ENCODE measurements at places on chromosomes 2 and 18.

DNA sequence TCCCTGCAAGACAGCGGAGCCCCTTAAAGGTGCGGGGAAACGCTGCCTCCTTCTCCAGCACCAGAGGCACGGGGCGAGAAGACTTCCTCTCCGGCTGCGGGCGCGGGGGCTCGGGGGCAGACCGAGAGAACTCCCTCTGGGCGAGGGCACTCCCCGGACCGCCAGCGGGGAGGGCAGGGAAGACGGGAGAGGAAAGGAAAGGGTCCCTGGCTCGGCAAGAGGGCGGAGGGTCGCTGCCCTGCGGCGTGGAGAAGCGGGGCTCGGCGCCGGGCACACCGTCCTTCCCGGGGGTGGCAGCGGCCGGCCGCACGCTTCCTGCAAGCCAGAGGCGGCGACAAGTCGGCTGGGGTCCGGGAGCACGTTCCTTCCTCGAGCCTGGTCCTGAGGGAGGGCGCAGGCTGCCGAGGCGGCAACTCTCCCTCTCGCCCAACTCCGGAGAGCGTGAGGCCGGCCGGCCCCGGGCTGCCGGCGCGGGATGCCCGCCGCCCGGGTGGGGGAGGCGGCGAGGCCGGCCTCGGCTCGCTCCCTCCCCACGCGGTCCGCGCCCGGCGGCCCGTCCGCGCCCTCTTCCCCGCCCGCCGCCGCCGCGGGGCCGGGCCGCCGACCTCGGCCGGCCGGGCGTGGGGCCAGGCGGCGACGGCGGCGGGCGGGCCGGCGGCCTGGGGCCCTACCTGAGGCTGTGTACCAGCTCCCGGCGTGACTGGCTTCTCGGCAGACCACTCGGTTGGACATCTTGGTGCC is 1.1 kb downstream of the MEMO1 start:
- DNase-seq, result no peak

GRCh38 chr2:121400201-121400600 is 115.2 kb upstream of the TFCP2L1 start:
- DNase-seq, result peak; percentile 9

- DNase-seq, result no peak
These were observed 464.1 kb downstream of the TNS1 start for GRCh38 chr2:217538719-217539118.

DNA sequence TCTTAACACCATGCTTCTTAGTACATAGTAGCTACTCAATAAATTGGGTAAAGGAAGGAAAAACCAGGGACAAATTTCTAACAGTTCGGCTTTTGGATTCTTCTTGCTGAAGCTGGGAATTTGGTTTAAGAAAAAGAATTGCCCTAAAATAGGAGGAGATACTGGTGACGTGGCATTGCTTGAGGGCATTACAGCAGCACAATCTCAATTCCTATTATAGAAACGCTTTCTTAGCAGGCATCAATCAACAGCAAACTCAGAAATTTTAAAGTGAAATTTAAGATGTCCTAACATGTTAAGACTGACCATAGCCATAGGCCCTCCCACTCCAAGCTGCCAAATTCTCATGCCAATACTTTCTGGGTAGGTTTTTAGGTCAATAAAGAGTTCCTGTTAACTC is 169.5 kb downstream of the SRBD1 start:
- DNase-seq, result no peak

GRCh38 chr2:26073830-26074229 is 39.9 kb downstream of the RAB10 start:
- DNase-seq, result no peak

DNA sequence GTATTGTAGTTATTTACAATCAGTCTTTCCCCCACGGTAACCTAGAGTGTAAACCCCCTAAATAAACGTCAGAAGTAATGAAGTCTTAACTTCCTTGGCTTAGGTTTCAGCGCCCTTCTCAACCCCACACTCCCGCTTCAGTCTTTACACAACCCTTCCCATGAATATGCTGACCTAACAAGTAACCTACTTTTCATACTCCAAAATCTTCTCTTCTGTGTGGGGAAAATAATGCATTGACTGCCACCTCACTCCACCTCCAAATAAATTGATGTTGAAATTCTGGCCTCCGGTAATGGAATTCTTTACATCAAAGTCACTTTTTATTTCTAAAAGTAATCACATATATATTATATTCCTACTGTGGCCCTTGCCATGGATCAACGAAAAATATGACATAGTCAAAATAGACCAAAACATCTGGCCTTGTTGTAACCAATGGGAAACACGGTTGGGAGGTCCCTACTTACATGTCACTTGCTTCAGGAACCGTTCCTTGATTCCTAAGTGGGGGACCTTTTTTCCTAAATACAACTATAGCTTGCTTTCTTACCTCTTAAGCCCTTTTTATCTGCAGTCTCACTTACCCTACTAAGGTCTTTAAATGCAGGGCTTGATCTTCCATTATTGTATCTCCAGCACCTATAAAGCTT is 961 bp downstream of the GEN1 start:
- DNase-seq, result no peak

DNA sequence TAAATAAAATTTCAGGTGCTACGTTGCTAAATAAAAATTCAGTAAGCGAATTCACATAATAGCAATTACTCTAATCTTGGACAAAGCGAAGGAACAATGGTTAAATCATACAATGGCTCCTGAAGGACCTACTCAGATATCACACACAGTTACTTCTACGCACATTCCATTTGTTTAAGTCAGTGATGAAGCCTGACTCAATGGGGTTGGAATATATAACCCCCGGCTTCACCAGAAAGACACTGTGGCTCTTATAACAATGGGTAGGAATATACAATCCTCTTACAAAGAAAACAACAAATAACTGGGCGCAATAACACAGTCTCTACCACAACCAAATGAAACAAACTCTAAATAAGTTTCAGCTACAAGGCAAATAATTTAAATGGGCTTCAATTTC is 349.5 kb downstream of the IRS1 start:
- no peak for DNase-seq

DNA sequence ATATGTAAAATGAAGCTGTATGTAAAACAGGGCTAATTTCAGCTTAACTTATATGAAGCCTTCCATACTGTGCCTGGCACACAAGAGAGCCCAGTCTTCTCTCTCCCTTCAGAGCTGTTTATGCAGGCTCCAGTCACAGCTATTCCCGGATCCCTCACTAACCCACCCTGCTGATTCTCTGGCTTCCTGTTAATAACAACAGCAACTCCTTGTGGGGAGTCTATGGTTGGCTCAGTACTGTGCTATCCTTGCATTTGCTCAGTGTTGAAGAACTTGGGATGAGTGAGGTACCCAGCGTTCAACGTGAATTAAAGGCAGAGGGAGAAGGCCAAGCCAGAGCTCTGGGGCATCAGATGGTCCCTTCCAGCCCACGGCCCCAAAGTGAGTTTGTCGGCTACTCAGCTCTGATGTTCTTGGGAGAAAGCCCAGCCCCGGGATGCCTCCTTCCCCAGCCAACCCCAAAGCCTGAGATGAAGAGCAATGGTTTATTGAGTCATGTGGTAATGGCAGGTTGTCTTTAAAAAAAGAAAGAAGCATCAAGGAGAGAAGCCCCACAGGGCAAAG is 43.2 kb downstream of the PSD4 start:
- no peak for DNase-seq

- peak; percentile 88 for DNase-seq
These were observed 42.4 kb downstream of the LRRFIP1 start for GRCh38 chr2:237669628-237670392.

DNA sequence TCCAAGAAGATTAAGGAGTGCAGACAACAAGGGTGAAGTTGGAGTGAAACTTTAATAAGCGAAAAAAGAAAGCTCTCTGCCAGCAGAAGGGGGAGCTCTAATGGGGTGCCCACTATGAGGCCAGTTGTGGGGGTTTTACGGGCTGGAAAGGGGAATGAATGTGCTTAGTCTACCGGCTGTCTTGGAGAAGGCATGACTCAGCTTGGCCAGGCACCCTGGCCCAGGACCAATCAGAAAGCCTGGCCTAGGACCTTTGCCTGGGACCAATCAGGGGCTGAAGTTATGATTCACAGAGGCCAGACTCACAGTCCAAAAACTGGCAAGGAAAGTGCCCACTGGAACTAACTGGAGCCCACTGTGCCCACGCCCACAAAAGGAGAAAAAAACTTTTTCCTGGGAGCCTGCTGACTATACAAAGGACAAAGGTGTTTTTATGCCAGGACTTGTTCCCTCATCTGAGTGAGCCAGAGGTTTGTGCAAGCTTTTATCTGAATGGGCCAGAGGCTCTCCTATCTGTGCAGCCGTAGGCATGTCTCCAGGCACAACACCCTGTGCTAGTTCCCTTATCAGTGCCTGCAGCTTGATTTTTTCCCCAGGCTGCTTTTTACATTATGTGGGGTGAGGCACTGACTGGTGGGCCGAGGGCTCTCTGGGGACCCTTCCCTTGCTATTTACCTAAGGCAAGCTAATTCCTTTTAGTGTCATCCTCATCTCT is 18.6 kb downstream of the CMPK2 start:
- no peak for DNase-seq

DNA sequence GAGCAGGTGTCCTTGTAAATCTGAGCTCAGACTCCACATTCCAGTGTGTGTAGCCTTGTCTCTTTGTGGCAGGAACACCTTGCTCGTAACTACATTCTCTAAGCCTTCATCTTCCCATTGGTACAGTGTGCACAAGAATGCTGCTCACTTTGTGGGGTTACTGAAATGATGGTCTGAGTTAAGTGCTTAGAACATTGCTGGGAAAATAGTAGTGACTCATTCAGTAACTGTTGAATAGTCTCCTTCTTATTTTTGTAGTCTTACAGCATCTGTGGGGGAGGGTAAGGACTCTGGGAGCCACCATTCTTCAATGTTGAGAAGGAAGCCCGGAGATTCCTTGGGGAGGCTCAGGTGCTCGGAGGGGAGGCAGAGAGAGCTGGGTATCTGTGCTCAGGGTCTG is 236.0 kb upstream of the HDAC4 start:
- no peak for DNase-seq

GRCh38 chr2:231985823-231986261 is 24.3 kb downstream of the DIS3L2 start:
- no peak for DNase-seq

DNA sequence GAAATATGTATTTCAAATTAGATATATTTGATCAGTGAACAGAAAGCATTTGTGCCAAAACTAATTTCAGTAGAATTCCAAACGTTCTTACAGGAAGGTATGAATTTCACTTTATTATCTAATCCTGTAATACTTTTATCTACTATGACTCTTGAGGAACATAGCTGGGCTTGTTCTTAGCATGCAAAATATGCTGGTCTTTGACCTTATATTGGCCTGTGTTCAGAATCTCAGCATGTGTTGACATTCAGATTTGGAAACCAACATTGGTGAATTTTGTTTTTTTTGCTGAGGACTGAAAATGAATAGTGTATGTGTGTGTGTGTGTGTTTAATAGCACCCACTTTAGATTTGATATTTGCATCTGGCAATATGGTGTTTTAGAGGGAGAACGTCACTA is 112.2 kb downstream of the MEIS1 start:
- no peak for DNase-seq

DNA sequence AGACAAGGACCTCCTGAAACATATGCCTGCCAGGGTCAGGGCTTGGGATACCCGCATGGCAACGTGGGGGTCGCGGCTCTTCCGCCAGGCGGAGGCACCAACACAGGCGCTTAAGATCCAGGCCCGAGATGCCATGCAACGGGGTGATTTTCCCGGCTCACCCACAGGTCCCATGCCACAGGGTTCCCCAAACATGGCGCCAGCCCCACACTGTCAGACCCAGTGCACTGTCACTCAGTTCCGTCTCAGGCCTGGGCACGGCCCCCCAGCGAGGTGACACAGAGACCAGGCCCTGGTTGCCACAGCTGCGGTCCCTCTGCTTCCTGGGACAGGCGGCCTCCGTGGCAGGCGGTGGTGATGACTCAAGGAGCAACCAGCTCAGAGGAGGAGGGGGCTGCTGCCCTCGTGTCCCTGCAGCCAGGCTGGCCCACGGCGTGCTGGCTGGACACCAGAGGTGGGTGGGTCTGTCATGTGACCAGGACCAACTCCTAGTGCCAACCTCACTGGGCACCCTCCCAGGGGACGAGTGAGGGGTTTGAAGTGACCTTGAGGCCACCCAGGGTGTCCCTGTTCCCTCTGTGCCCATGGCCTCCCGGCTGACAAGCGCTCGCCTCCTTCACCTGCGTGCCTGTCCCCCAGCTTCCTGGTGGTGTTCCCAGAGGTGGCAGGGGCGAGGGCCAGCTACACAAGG is 4.9 kb downstream of the PDCD1 start:
- no peak for DNase-seq

- DNase-seq, result no peak
These were observed 58.6 kb downstream of the SP110 start for GRCh38 chr2:230161184-230161583.

GRCh38 chr18:8339952-8340351 is 269.3 kb upstream of the RAB12 start:
- DNase-seq, result no peak

- DNase-seq, result no peak
These were observed 656.1 kb downstream of the RNF144A start for GRCh38 chr2:7573166-7573825.

DNA sequence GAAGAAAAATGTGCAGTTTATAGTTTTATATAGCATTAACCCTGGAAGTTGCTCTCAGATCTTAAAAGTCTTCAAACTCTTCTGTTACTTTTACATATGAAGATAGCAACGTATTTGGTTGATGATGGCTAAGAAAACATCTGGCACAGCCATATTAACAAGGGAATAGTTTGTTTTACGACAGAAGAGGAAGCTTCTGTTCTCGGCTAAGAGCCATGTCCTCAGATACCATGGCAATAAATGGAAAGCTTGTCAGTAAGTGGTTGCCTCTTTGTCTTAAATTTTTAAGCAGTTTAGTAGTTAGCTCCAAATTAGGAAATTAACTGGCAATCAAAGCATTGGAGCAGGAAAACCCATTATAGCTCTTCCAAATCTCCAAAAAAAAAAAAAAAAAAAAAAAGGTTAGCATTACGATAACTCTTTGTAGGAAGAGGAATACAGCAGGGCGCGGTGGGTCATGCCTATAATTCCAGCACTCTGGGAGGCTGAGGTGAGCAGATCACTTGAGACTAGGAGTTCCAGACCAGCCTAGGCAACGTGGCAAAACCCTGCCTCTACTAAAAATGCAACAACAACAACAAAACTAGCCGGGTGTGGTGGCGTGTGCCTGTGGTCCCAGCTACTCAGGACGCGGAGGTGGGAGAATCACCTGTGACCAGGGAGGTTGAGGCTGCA is 4.5 kb upstream of the STON1 start:
- no peak for DNase-seq

DNA sequence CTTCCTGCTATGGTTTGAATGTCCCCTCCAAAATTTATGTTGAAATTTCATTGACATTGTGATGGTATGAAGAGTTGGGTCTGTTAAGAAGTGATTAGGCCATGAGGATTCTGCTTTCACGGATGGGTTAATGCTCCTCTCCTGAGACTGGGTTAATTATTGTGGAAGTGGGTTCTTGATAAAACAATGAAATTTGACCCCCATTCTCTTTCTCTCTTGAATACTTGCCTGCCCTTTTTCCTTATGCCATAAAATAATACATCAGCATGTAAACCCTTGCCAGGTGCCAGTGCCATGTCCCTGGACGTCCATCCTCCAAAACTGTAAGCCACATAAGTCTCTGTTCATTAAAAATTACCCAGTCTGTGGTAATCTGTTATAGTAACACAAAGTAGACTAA is 352.8 kb downstream of the LRRTM4 start:
- DNase-seq, result no peak

GRCh38 chr2:68362749-68363148 is 2.3 kb upstream of the PLEK start:
- DNase-seq, result no peak

GRCh38 chr2:181782660-181783059 is 102.3 kb upstream of the NEUROD1 start:
- DNase-seq, result no peak
